ENCODE measurements at places on chromosomes 12 and 14. TPM values are rescaled to one million over a fixed set of nuclear protein-coding genes. Genes with fewer than 3 reads are reported as not detected.

GRCh38 chr12:32036477-32037263 is 70.0 kb upstream of the BICD1 start:
- H3K27me3 ChIP-seq = no peaks in the 10 kb centered on the region
- no peaks in the 10 kb centered on the region for H3K4me1 ChIP-seq
- DNase-seq = no peak
- H3K27ac ChIP-seq = no peak overlapping the region
- H3K4me3 ChIP-seq = no peak overlapping the region

DNA sequence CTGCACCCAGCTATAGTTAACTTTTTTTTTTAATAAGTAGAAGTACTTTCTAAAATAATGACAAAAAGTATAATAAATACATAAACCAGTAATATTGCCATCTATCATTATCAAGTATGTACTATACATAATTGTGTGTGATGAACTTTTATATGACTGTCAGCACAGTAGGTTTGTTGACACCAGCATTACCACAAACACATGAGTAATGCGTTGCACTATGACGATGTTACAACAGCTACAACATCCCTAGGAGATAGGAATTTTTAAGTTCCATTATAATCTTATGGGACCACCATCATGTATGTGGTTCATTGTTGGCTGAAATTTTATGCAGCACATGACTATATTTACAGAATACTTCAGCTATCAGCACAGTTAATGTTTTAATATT is 62.9 kb upstream of the VSX2 start:
- H3K27ac ChIP-seq = no peak overlapping the region
- no peak overlapping the region for H3K4me3 ChIP-seq
- H3K27me3 ChIP-seq = no peaks in the 10 kb centered on the region
- DNase-seq = no peak
- no peaks in the 10 kb centered on the region for H3K36me3 ChIP-seq

DNA sequence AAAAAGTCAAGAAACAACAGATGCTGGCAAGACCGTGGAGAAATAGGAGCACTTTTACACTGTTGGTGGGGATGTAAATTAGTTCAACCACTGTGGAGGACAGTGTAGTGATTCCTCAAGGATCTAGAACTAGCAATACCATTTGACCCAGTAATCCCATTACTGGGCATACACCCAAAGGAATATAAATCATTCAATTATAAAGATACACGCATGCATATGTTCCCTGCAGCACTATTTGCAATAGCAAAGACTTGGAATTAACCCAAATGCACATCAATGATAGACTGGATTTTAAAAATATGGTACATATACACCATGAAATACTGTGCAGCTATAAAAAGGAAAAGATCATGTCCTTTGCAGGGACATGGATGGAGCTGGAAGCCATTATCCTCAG is 18.0 kb upstream of the CATSPERB start:
- no peaks in the 10 kb centered on the region for H3K27me3 ChIP-seq
- DNase-seq = no peak
- no peak overlapping the region for H3K4me3 ChIP-seq

GRCh38 chr14:65866886-65867285 is 454.4 kb downstream of the FUT8 start:
- H3K27me3 ChIP-seq = no peaks in the 10 kb centered on the region
- no peaks in the 10 kb centered on the region for H3K4me1 ChIP-seq
- no peak overlapping the region for H3K4me3 ChIP-seq
- DNase-seq = no peak

The HVCN1 gene
- 5.7 TPM for total RNA-seq

The KRT73 gene
- not detected for total RNA-seq
